ENCODE measurements at places on chromosomes 7 and 10. TPM values are rescaled to one million over a fixed set of nuclear protein-coding genes. Genes with fewer than 3 reads are reported as not detected.

VSTM2A gene
- not detected for total RNA-seq

GRCh38 chr7:31111109-31111451, 59.0 kb downstream of the ADCYAP1R1 start:
- H3K27ac ChIP-seq = no peak overlapping the region
- H3K36me3 ChIP-seq = no peaks in the 10 kb centered on the region
- H3K4me1 ChIP-seq = no peaks in the 10 kb centered on the region
- no peak for DNase-seq

DNA sequence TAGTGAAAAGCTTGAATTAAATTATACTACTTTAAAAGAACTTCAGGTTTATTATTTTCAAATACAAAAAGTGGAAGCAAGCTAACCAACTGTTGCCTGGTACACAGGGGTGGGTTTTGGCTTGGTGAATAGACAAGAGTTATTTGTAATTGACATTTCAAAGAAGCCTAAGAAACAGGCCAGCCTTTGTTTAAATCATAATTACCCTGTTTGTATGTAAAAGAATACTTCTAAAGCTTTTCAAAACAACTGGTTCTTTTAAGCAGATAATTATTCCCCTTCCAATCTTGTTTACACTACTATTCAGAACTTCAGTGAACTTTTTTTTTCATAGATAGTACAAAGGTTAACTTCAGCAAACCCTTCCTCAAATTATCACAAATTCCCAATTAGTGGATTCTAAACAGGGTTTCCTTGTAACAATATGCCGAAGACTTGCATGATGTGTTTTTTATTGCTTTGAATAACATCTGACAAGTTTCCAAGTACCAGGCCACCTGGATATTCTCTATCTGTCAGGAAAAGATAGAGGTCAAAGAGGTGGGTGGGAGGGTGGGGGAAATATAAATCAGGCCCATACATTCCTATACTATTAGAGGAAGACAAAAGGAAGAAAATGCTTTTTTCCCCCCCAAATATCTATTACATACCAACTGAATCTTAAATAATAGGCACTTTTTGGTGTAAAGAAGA, 20.4 kb downstream of the SSMEM1 start:
- no peaks in the 10 kb centered on the region for H3K4me1 ChIP-seq
- H3K27ac ChIP-seq = no peak overlapping the region
- no peaks in the 10 kb centered on the region for H3K36me3 ChIP-seq

- DNase-seq = peak; percentile 42
- H3K27ac ChIP-seq = no peak overlapping the region
- no peaks in the 10 kb centered on the region for H3K36me3 ChIP-seq
- H3K27me3 ChIP-seq = peaks cover 30% of the 10 kb centered on the region
- H3K4me3 ChIP-seq = peak overlapping the region; percentile 7
Observed at GRCh38 chr7:32427769-32428291, 62.4 kb downstream of the LSM5 start.

DNA sequence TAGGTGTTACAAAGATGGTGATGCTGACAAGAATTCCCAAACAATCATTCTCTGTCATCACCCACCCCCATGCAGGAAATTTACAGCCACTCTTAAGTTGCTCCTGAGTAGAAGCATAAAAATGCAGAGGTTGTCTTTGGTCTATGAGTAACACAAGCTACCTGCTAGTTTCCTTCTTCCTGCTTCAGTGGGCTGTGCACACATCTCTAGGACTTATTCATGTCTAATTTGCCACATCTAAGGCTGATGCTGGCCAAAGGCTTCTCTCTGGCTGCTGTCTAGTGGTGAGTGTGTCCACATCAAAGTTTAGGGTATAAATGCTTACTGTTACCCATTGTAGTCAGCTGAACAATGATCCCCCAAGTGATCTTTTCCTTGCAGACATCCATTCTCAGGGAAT, 662.5 kb downstream of the TYW1 start:
- H3K4me3 ChIP-seq = no peak overlapping the region
- no peak overlapping the region for H3K27ac ChIP-seq
- H3K27me3 ChIP-seq = no peaks in the 10 kb centered on the region
- H3K4me1 ChIP-seq = peaks cover under 1% of the 10 kb centered on the region
- no peak for DNase-seq
- no peaks in the 10 kb centered on the region for H3K36me3 ChIP-seq

SFMBT2 gene
- total RNA-seq = 13.4 TPM

- no peaks in the 10 kb centered on the region for H3K4me1 ChIP-seq
- no peaks in the 10 kb centered on the region for H3K36me3 ChIP-seq
- no peak for DNase-seq
- no peaks in the 10 kb centered on the region for H3K27me3 ChIP-seq
- H3K27ac ChIP-seq = no peak overlapping the region
Observed at GRCh38 chr10:4633776-4634175, 192.2 kb upstream of the AKR1E2 start.

DNA sequence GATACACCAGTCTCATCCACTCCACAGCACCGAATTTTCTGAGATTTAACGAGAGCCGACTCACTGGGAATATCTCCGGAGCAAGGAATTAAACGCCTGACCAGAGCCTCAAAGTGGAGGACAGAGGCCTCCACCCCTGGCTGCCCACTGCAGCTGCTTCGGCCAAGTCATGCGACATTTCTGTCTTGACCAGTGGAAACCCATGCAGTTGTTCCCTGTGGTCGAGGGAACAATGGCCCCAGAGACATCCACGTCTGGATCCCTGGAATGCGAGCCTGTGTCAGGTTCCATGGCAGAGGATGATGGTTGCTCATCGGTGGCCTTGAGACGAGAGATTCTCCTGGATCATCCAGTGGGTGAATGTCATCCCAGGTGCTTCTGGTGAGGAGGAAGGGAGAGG, 65.7 kb upstream of the INSIG1 start:
- H3K4me3 ChIP-seq = no peak overlapping the region
- no peaks in the 10 kb centered on the region for H3K4me1 ChIP-seq

DNA sequence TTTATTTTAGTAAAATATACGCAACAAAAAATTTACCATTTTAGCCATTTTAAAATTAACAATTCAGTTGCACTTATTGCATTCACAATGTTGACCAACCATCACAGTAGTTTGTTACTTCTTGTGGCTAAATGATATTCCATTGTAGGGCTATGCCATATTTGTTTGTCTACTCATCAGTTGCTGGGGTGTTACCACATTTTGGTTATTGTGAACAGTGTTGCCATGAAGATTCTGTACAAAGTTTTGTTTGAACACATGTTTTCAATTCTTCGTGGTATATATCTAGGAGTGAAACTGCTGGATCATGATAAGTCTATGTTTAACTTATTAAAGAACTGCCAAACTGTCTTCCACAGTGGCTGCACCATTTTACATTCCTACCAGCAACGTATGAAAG, 46.3 kb upstream of the ZNF365 start:
- no peaks in the 10 kb centered on the region for H3K36me3 ChIP-seq
- no peak overlapping the region for H3K27ac ChIP-seq
- no peaks in the 10 kb centered on the region for H3K27me3 ChIP-seq
- no peak for DNase-seq

DNA sequence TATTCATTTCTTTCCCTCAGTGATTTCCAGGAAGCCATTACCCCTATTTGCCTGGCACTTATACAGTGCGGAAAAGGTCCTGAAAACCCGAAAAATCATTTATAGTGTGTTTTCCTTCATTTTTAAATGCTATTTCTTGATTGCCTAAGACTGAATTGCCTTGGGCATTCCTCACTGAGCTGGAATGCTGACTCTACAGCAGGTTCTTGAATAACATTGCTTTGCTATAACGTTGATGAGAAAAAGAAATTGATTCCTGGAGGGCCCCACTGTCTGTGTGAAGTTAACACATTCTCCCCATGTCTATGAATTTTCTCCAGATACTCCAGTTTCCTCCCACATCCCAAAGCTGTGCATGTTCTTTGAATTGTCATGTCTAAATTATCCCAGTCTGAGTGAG, 308.5 kb downstream of the EXOC4 start:
- DNase-seq = no peak
- H3K27me3 ChIP-seq = no peaks in the 10 kb centered on the region
- no peak overlapping the region for H3K4me3 ChIP-seq
- no peak overlapping the region for H3K27ac ChIP-seq

DNA sequence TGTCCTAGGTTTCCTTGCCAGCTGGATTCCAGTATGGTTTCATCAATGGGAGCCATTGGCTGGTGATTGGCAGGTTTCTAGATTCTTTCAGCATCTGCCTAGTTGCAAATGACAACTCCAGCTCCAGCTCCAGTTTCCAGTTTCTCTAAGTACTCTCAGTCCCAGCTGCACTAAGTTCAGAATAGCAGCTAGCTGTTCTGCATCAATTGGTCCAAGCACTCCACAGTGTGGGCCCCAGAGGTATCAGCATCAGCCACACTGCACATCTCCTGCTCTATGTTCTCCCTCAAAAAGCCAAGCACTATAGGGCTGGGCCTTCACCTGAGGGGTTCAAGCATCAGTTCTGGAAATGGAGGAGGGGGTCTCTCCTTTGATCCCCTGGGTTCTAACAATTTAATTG, 143.4 kb downstream of the VPS50 start:
- no peaks in the 10 kb centered on the region for H3K27me3 ChIP-seq
- no peak for DNase-seq
- H3K4me1 ChIP-seq = no peaks in the 10 kb centered on the region

DNA sequence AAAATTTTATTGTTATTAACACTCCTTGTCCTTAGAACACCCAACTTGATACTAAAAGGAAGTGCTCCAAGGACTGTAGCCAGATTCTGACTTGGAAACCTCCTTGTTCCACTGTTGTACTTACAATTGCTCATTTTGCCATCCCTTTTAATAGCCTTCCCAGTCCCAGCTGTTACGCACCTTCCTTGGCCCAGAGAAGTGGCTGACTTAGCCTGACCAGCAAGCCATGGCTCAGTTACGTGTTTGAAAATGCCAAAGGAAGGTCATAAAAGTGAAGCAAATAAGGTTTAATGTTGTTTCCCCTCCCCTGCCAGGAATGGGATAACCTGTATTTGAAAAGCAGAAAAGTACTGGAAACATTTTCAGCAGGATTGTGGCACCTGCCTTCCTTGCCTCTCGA, 3.7 kb upstream of the ANKRD1 start:
- peaks cover 25% of the 10 kb centered on the region for H3K27me3 ChIP-seq
- no peaks in the 10 kb centered on the region for H3K4me1 ChIP-seq
- no peak for DNase-seq
- no peak overlapping the region for H3K4me3 ChIP-seq
- no peak overlapping the region for H3K27ac ChIP-seq
- H3K36me3 ChIP-seq = no peaks in the 10 kb centered on the region

LRRN3 gene
- not detected for total RNA-seq

DNA sequence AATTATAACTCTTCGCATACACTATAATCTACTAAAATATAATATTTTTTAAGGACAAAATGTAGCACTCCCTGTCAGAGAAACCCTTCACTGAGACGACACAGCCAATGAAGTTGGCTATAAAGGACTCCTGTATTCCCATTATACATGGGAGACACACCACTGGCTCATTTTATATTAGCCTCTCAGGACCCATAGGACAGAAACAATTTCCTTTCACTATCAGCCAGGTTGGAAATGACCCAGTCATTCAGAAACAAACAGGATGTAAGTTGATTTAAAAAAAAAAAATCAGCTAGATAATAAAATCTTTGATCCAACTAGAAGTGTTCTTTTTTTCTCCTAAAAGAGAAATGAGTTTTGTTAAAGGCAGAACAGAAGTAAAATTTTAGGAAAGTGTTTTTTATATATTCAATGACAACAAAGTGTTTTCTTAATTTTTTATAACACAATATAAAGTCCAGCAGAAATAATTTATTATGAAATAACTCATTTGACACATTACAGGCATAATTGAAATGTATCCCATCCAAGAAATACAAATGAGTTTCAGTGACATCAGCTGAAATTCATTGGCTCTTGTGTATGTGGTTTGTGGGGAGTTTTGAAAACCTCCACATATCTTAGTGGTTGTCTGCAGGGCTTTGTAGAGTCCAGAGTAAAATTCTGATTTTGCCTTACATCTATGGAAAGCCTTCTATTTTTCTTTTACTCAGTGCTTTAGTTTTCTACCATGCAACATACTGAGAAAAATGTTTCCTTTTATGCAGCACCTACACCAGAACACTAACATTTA, 64.1 kb downstream of the CTTNBP2 start:
- no peaks in the 10 kb centered on the region for H3K27me3 ChIP-seq
- no peak overlapping the region for H3K4me3 ChIP-seq
- H3K4me1 ChIP-seq = peaks cover 24% of the 10 kb centered on the region
- H3K27ac ChIP-seq = no peak overlapping the region
- H3K36me3 ChIP-seq = no peaks in the 10 kb centered on the region

Measured in stomach (tissue), 19 donors.